ENCODE measurements at places on chromosomes 2 and 18. TPM values are rescaled to one million over a fixed set of nuclear protein-coding genes. Genes with fewer than 3 reads are reported as not detected.

ATL2 gene
- total RNA-seq = 88.6 TPM

RAD51AP2 gene
- 0.05 TPM for total RNA-seq

TAF4B gene
- total RNA-seq = 7.5 TPM

DNA sequence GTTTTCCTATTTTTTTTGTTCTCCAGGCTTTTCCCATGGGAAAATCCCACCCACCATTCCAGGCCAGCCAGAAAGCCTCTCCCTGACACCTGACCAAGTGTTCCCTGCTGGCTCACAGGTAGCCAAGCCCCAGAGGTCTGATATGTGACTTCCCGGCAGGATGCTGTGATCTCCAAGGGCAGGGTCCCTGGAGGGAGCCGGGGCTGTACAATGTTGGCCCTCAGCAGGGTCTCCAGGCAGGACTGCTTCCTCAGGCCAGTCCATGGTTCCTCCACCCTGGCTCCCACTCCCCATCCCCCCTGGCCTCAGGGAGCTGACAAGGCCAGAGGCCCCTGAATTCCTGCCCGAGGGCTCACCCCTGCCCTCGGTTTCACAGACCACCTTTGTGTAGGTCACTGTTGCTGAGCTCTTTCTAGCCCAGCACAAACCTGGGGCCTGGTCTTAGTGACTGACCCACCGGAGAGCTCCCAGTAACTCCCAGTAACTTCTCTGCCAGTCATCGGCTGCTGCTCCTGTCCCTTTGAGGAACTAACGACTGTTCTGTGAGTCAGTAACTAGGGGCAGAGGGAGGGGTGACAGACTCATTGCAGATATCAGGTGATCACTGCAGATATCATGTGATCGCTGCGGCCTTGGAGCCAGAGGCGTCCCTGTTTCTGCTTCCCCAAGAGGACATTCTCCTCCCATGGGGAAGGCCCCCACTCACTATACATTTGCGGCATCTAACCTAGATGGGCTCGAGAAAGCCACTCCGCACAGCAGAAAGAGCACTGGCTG, 38.7 kb downstream of the SDC1 start:
- H3K4me3 ChIP-seq = no peak overlapping the region
- no peaks in the 10 kb centered on the region for H3K27me3 ChIP-seq
- H3K27ac ChIP-seq = no peak overlapping the region
- H3K4me1 ChIP-seq = no peaks in the 10 kb centered on the region

DNA sequence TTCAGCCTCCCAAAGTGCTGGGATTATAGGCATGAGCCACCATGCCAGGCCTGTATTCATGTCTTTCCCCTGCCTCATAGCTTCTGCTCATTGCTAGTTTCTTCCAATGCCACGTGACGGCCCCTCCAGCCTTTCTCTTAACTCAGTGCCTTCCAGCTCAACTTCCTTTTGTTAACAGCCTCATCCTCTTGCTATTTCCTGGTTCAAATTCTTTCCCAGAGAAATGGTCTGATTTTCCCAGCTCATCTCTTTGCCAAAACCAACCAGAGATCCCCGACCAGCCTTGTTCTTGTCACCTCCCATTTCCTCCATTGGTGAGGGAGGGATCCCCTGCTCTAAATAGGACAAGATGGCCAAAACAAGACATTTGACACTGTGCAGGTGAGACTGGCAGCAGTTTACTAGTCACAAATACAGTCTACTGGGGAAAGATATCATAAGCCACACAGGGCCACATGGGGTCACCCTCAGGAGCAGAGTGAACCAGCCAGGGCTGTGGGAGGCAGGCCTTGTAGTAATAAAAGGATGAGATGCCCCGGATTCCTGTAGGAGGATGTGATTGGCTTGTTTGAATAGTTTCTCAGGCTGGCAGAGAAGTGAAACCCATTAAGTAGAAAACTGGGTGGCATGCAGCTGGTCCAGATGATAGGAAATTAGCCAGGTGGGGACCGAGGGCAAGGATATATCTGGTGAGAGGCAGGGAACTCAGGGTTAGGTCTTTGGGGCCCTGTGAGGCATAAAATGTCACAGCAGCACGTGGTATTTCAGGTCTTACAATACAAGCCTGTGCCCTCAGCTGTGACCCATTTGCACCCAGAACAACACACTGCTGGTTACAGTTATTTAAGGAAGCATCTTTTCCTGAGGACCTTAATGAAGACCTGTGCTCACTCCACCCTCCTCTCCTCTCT, 6.4 kb downstream of the CD207 start:
- DNase-seq = no peak
- H3K27ac ChIP-seq = no peak overlapping the region
- H3K4me1 ChIP-seq = no peaks in the 10 kb centered on the region
- H3K36me3 ChIP-seq = no peaks in the 10 kb centered on the region
- no peaks in the 10 kb centered on the region for H3K27me3 ChIP-seq

DNA sequence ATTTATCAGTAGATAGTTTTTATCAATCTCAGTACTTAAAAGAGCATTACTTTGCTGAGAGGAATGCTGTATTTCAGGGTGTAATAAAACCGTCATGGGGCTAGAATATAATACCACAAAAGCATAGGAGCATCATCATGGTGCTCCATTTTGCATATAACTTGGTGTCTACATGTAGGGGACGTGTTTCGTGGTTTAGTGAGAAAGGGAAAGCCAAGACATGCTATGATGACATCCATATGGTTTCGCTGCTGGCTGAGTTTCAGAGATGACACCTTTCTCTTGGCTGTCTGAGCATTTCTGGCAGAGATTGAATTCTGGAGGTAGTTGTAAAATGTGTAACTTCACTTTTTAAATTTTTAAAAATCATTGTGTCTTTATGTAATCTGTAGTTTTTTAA, 32.4 kb downstream of the WDR43 start:
- H3K27me3 ChIP-seq = no peaks in the 10 kb centered on the region
- H3K4me1 ChIP-seq = no peaks in the 10 kb centered on the region
- no peak overlapping the region for H3K27ac ChIP-seq
- no peak for DNase-seq

GRCh38 chr2:170162271-170162632, 15.7 kb upstream of the MYO3B start:
- no peak overlapping the region for H3K27ac ChIP-seq
- H3K4me3 ChIP-seq = no peak overlapping the region
- H3K36me3 ChIP-seq = no peaks in the 10 kb centered on the region
- H3K27me3 ChIP-seq = no peaks in the 10 kb centered on the region

DNA sequence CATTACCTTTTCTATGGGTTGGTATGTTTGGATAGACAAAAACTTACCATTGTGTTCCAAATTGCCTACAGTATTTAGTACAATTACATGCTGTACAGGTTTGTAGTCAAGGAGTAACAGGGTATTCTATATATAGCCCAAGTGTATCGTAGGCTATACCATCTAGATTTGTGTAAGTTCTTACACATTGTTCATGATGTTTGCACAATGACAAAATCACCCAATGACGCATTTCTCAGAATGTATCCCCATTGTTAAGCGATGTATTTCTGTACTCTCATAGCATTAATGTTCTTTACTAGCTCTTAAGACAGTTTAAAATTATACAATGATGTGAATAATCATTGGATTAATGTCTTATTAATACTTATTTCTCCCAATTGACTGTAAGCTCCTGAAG, 16.7 kb downstream of the TACR1 start:
- H3K27me3 ChIP-seq = no peaks in the 10 kb centered on the region
- H3K27ac ChIP-seq = no peak overlapping the region
- no peaks in the 10 kb centered on the region for H3K36me3 ChIP-seq
- peaks cover 2% of the 10 kb centered on the region for H3K4me1 ChIP-seq
- no peak overlapping the region for H3K4me3 ChIP-seq
